Fibroblast of skin of back (primary cell): ENCODE measurements at places on chromosomes 13 and 19.

- peak; percentile 68 for DNase-seq
Measured at GRCh38 chr13:97239306-97239705, 17.2 kb downstream of the MBNL2 start.

- no peak for DNase-seq
Measured at GRCh38 chr19:51595190-51596175, 24.4 kb downstream of the ZNF175 start.

- no peak for DNase-seq
Measured at GRCh38 chr19:14611051-14611450, 28.2 kb downstream of the CLEC17A start.

DNA sequence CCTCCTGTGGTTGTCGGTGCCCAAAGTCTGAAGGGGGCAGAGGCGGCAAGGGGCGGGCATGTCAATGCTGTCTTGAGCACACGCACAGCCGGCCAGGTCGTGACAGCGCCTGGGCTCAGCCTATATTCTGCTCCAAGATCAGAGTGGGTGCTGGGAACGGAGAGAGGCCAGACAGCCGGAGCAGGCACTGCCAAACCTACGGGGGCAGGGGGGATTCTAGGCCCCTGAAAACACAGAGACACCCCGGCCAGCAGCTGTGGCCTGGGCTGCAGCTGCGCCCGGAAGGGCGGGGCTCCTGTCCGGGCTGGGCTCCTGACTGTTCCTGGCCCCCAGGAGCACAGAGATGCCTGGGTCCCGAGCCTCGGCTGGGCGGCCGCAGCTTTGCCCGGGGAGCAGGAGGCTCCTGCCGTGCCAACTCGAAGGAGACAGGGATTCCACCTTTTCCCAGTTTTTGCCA, 2662.9 kb upstream of the PCDH20 start:
- DNase-seq: no peak

DNA sequence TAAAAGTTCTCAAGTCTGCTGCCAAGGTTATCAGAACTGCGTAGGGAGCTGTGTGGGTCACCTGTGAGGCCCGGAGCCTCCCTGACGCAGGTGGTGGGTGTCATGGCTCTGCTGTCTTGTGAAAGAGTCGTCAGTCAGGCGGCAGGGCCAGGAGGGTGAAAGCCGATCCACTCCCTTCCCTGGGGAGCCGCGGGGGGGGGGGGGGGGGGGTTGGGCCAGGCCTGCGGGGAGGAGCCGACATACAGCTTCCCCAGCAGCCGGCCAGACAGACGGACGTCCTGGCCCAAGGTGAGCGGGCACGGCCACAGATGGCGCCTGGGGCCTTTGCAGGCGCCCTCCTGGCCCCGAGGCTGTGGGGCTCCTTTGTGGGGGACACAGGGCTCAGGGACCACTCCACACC, 12.4 kb downstream of the SBNO2 start:
- no peak for DNase-seq

- DNase-seq: peak; percentile 72
Measured at GRCh38 chr13:98664047-98664446, 87.1 kb upstream of the STK24 start.

DNA sequence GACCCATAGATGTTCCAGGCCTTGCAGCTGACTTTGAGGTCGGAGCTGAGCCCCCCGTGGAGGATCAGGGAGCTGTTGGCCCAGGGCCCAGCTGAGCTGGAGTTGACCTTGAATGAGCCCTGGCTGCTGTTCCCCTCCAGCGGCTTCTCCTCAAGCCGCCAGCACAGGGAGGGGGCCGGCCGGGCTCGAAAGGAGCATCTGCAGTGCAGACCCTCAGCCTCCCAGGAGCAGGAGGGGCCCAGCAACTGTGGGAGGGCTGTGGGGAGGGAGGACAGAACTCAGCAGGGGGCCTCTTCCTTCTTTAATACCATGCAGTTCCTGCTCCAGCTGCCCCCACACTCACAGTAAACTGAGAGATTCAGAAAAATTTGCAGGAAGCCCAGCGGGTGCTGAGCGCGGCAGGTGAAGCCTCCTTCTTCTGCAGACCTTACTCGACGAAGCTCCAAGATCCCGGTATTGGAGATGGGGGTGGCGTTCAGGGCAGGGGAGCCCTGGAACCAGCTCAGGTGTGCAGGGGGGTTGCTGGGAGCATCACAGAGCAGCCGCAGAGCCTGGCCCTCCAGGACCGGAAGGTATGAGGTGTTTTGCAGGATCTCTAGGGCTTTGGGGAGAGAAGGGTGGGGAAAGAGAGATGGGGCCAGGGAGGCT, 2.6 kb downstream of the SIGLEC5 start:
- DNase-seq: no peak
